ENCODE measurements at places on chromosomes 2 and 18.
A peak's percentile ranks its signal among the peaks of the same experiment; 100 is the strongest.

- peak; percentile 26 for DNase-seq
Measured at GRCh38 chr2:40352041-40352702, 99.7 kb downstream of the SLC8A1 start.

- DNase-seq = no peak
Measured at GRCh38 chr2:104708967-104709366, 144.9 kb upstream of the POU3F3 start.

DNA sequence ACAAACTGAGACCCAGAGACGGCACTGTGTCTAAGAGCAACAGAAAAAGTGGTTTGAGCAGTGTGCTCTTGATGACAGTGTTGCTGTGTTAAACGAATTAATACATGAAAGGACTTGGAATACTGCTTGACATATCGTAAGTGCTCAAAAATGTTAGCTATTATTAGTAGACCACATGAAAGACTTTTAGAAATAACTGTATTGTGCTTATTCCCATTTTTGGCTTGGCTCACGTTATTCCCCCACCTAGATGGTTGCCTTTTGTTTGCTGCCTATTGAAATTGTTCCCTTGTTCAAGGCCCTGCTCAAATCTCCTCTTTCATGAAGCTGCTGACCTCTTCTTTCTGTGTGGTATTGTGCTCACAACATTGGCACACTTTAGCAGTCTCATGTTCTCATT lies 27.8 kb upstream of the C2orf74 start:
- DNase-seq = no peak

DNA sequence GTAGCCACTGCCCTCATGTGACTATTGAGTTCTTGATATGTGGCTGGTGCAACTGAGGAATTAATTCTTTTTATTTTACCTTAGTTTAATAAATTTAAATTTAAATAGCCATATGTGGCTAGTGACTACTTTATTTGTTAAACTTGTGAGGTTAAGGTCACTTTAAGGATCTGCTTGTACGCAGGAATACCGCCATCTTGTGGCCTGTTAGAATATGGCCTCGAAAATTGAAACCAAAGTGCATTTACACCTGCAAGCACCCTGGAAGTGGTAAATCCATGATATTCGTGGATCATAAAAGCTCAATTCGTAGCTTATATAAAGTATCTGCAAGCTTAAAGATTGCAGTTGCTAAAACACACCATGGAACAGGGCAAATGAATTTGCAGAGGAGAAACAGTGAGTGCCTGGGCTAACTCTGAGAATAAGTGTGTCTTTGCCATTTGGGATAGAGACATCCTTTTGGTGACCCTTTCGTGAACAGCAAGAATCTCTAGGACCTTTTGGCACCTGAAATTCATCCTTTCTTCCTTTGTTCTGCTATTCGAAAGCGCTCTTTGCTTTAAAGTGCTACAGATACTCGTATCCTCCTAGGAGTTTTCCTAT lies 59.9 kb upstream of the REG3A start:
- peak; percentile 6 for DNase-seq

DNA sequence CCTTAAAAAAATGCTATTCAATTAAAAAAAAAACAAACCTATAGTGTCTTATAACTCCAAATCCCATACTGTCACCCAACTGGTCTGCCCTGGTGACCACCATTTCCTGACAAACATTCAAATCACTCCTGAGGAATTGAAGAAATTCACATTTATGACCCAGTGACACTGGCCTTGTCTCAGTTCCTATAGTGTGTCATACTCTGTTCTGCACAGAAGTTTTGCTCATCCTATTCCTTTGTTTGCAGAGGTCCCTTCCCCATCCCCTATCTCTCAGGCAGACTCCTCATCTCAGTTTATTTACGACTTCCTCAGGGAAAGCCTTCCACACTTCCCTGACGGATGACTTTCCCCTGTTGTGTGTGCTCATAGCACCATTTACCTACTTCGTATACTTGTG lies 14.7 kb downstream of the ZC3H6 start:
- DNase-seq = no peak

DNA sequence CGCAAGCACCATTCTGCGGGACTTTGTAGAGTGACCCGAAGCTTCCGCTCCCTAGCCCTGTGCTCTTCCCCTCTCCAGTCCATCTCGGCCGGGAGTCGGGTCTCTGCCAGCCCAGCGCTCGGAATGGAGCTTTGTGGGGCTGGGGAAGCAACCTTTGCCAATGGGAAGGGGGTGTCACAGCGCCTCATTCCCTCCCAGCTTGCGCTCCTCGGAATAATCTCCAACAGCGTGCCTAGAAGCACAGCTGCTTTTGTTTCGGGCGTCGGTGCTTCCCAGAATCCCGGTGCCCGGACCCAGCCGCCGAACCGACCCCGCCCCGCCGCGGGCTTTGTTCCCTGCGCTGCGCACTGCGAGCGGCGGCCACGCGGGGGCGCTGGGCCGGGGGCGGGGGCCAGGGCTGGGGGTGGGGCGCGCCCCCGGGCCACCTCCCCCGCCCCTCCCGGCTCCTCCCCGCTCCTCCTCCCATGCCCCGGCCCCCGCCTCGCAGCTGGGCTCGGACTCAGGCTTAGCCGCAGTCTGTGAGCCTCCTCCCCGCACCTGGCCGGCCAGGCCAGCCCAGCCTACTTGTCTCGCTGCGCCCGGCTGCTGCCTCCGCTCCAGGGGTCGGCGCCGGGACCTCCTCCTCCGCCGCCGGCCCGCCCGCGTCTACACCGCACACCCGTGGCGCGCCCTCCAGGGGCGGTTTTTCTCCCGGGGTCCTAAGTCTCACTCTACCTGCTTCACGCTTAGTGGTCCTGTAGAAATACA lies 77.7 kb upstream of the SMAD2 start:
- DNase-seq = no peak

GRCh38 chr2:178076130-178076529 lies 3.6 kb upstream of the PDE11A start:
- no peak for DNase-seq

DNA sequence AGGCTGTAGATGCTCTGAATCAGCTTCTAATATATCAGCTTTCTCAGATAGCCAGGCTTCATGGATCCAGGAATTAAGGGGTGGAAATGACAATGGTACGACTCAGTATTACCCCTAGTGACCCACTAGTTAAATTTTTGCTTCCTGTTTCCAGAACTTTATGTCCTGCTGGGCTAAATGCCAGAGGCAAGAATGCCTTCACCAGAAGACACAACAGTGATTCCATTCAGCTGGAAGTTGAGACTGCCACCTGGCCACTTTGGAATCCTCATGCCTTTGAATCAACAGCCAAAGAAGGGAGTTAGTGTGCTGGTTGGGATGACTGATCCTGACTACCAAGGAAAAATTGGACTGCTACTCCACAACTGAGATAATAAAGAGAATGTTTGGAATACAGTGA lies 239.1 kb downstream of the ASXL3 start:
- no peak for DNase-seq

GRCh38 chr2:55628931-55629330 lies 11.5 kb upstream of the PPP4R3B start:
- DNase-seq = no peak

GRCh38 chr2:222813177-222813843 lies 47.5 kb upstream of the ACSL3 start:
- no peak for DNase-seq

- DNase-seq = no peak
Measured at GRCh38 chr2:219045937-219046550, 4.7 kb upstream of the CFAP65 start.

GRCh38 chr18:35672897-35673296 lies 91.4 kb downstream of the GALNT1 start:
- peak; percentile 4 for DNase-seq

DNA sequence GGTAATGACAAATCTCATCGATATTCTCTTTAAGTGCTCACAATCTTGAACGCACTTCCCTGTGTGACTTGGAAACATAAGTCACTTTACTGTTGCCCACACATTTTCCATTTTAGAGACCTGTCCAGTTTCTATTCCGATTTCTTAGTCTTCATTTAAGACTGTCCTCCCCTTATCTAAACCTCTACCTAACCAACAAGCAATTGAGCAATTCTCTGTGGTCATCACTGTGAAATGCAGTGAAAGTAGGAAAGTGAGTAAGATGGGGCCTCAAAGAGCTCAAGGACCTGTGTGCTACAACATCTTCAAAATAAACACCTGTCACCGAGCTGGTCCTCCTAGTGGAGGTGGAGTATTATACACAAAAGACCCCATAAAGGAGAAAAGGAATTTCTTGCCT lies 184.4 kb downstream of the CNTNAP5 start:
- DNase-seq = no peak

DNA sequence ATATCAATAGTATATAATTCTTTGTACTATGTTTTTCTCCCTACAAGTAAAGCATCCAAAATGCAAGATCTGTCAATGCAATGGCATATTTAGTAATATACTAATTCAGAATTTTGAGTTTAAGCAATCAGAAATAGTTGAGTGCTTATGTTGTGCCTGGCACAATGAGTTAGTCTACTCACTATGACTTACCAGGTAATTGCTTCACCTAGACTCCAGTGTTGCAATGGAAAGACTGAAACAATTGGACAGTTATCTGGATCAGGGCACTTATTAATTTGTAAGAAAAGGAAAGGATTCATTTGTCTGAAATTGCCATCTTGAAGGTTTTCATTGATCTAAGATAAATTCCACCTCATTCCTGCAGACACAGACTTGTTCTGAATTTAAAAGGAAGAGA lies 97.6 kb upstream of the TCF4 start:
- no peak for DNase-seq

DNA sequence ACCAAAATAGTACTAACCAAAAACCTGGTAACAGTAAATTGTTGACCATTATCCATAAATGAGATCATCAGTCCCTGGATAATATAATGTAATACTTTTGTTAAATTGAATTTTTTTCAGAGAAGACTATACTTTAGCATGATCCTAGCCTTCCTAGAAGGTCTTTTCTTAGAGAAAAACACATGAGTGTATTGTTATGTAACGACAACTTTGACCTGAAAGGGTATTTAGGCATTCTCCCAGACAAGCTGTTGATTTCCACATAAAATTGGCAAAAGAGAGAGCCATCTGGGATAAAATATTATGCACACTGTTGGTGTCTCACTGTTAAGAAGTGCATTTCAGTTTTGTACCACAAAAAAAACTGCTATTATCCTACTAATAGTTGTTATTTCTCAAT lies 120.0 kb upstream of the MAPRE2 start:
- DNase-seq = no peak

DNA sequence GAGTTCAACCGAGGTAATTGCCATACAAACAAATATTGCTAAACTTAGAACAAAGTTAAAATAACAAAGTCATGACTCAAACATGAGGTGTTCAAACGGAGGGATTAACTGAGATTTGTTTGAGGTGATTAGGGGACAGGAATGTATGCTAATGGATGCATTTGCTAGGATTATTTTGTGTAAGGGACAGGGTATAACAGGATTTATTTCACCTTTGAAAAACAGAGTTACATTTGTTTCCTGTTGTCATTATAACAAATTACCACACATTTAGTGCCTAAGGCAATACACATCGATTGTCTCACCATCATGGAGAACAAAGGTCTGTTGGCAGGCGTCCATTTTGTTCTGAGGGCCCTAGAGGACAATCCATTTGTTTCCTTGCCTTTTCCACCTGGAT lies 304.3 kb upstream of the CNTNAP5 start:
- no peak for DNase-seq

DNA sequence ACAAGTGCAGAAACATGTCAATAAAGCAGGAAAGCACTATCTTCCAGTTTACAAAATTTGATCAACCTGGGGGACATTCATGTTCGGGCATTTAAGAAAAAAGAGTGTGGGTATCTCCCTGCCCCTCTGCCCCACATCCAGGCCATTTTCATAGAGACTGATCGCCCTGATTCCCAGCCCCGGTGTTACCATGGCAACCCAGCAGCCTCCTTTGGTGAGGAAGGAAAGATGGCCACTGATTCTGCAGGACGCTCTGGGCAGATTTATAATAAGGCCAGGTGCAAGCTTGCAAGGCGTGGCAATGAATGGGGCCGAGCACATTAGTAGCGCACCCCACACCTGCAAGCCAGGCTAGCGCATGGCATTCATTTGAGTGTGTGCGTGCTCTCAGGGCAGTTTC lies 36.7 kb upstream of the ARL4C start:
- no peak for DNase-seq

GRCh38 chr2:16204886-16205620 lies 264.7 kb downstream of the MYCN start:
- no peak for DNase-seq

DNA sequence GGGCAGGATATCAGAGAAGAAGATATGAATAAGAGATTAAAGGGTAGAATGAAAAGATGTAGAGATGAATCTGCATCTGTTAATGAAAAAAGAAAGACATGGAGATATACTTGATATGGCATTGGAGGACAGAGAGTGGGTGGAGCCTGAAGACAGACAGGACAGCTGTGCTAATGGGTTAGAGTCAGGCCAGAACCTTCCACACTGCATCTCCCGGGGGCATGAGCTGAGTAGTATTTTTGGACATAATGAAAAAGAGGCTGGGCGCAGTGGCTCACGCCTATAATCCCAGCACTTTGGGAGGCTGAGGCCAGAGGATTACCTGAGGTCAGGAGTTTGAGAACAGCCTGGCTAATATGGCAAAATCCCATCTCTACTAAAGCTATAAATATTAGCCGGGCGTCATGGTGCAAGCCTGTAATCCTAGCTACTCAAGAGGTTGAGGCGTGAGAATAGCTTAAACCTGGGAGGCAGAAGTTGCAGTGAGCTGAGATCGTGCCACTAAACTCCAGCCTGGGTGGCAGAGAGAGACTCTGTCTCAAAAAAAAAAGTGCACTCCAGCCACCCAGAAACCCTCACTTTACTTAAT lies 11.4 kb downstream of the FLACC1 start:
- DNase-seq = no peak

DNA sequence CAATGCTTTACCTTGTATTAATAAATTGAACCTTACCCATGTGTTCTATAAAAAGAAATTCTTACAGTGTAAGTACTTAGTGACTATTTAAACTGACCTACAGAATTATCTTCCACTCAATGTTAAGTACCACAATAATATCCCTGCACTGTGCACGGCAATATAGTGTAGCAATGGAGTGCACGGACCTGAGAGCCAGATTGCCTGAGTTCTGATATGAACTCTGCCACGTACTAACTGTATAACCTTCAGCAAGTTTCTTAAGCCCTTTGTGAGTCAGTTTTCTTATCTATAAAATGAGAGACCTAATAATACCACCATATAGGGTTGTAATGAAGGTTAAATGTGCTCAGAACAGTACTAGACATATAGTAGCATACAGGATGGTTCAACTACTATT lies 66.2 kb downstream of the GPR39 start:
- DNase-seq = no peak

DNA sequence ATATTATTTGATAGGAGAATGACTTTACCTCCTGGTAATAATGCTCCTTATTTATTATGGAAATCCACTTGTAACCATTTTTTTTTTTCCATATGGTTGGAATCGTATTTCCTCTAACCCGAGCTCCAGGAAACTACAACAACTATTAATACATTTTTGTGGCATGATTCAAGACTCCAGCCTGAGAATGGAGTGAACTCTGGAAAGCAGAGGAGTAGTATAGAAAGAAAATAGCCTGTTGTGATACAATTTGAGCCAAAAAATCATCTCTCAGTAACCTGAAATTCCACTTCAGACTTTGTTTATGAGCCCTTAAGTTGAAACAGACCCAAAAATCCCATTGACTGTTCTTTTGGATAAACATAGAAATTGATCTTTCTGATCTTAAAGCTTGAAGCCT lies 921.1 kb downstream of the SOCS6 start:
- DNase-seq = no peak

All from fibroblast of the conjunctiva (primary cell).